ENCODE measurements at places on chromosomes 11 and 22.
A peak's percentile ranks its signal among the peaks of the same experiment; 100 is the strongest.

- DNase-seq = peak; percentile 22
These were observed 45.2 kb downstream of the PLAAT5 start for GRCh38 chr11:63445720-63446119.

- DNase-seq = no peak
These were observed 986.9 kb upstream of the CHORDC1 start for GRCh38 chr11:91209751-91210150.

DNA sequence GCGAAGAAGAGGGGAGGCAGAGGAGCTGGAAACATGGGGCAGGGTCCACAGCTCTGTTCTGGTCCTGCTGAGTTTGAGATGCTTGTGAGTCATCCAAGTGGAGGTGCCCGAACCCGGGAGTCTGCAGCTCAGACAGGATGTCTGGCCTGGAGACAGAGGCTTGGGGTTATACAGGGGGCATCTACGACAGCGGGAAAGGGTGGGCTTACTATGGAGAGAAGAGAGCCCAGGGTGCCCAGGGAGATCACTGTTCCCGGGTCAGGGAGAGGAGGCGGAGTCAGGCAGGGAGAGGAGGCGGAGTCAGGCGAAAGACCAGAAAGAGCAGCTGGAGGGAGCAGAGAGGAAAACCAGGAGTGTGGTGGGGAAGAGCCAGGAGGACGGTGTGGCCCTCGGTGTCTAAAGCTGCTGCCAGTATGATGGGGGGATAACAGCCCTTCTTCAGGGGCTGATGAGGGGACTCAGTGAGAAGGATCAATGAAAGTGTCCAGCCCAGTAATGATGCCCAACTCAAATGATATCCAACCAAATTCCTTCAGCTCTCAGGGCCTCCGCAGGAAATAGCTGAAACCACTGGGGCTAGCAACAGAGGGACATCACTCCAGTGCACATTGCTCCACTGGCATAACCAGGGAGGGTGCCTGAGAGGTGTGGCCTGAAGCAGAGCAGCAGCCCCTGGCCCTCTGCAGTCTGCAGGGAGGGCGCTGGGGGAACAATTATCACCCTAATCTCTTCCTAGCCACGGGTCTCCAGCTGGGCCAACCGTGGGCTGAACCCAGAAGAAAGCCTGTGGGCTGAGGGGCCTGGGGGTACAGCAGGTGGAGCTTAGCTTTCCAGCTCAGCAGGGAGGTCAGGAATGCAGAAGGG lies 2.6 kb upstream of the LTBP3 start:
- DNase-seq = no peak

DNA sequence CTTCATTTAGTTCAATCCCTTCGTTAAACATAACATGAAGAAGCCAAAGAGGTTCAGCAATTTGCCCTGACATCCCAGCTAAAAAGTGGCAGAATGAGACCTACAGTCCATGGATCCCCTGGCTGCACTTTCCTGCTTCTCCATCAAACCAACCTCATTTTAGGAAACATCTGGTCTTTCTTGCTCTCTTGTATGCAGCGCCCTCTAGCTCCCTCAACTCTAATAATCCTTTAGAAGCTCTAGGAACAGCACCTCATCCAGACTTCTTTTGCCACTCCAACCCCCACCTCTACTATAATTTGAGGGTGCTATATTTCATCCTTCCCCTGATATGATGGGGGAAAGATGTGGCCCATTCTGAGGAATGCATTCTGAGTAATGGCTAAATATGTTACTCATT lies 7.4 kb downstream of the CNTF start:
- DNase-seq = no peak

DNA sequence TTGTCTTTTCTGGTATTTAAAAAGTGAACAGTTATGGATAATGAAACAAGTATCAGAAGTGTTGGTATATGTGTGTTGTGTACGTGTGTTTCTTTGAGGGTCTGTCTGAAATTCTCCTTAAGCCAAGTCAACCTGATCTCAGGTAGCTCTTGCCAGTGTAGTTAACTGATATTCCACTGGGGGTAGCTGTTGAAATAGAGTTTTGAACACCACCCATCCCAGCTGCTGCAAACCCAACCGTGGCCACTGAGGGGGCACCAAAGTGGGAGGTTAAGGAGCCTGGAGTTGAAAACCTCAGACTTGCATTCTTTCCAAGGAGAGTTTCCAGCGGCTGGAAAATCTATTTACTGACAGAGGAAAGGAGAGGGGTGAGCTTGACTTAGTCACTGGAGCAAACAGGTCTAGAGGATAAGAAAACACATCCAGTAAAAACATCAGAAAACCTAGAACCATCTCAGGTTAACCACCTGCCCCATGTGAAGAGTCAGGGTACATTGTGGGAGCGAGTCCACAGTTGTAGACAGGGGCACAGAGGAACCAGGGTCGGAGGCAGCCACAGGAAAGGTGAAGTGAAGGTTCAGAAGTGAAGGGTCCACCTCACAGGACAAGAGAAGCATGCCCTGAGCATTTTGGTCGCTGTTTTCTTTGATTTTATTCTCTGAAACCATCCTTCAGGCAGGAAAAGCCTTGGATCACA lies 8.8 kb upstream of the CUL5 start:
- no peak for DNase-seq

DNA sequence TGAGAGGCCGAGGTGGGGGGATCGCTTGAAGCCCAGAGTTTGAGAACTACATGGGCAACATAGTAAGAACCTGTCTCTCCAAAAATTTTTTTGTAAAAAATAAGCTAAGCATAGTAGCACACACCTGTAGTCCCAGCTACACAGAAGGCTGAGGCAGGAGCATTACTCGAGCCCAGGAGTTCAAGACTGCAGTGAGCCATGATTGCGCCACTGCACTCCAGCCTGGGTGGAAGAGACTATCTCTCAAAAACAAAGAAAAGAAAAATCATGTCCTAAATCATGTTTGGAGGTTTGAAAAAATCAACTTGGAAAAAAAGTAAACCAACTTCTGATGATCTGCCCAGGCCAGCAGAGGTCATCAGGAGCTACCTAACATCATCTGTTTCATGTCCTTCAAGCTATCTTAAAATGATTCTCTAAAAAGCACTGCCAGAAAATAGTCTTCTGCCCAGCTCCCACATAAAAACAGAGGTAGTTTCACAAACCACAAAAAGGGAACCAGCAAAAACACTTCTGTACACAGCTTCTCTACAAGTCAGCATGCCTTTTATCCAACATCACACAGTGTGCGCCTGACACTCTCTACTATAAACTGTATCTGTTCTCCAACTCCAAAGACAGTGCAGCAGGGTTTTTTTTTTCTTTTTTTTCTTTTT lies 165.0 kb downstream of the SOX6 start:
- no peak for DNase-seq

- DNase-seq = no peak
These were observed 109.4 kb downstream of the KCNQ1OT1 start for GRCh38 chr11:2590131-2590964.

- DNase-seq = no peak
These were observed 32.0 kb downstream of the MOB2 start for GRCh38 chr11:1454576-1454975.

DNA sequence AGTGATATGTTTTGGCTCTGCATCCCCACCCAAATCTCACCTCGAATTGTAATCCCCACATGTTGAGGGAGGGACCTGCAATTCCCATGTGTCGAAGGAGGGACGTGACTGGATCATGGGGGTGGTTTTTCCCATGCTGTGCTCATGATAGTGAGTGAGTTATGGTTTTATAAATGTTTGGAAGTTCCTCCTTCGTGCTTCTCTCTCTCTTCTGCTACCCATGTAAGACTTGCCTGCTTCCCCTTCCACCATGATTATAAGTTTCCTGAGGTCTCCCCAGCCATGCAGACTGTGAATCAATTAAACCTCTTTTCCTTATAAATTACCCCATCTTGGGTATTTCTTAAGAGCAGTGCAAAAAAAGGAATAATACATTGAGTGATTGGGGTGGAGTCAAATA lies 7.3 kb upstream of the CEP295 start:
- no peak for DNase-seq

DNA sequence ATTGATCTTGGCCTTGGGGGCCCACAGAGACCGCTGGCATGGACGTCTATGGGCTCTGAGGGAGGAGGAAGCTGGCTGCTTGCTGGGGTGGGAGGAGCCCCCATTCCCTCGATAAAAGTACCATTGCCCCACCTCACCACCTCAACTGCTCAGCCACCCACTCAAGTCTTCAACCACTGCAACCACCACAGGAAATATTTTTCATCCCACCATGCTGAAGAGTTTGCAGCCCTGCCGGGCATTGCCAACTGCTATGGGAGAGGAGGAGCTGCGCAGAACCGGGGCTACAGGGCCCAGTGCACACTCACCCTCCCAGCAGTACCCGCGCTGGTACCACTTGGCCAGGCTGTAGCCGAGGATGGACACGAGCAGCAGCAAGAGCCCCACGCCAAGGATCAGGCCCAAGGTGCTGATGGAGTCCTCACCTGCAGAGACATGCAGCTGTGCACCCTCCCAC lies 29.2 kb downstream of the IL10RA start:
- DNase-seq = no peak

DNA sequence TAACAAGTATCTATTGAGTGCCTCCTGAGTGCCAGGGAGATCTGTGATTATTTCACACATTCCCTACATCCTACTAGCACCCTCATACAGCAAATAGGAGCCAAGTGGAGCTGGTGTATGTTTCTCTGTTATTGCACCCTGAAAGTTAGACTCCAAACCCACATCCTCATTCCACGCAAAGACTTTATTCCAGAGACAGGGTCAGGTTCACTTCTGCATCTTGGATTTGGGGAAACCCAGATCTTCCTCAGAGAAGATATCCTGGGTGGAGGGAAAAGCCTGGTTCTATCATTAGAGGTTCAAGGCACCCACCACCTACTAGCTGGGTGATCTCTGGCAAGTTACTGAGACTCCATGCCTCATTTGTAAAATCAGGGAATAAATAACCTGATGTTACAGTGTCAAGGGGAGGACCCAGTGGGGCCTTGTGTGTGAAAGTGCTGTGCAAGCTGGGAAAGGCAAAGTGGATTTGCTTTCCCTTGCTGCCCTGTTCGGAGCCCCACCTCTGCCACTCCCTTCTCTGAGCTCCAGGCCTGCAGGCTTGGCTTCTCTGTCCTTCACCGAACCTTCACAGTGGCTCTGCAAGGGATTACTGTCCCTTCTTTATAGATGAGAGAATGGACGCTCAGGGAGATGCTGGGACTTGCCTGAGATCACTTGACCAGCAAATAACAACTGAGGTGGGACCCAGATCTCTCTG lies 991 bp upstream of the SLCO2B1 start:
- no peak for DNase-seq

DNA sequence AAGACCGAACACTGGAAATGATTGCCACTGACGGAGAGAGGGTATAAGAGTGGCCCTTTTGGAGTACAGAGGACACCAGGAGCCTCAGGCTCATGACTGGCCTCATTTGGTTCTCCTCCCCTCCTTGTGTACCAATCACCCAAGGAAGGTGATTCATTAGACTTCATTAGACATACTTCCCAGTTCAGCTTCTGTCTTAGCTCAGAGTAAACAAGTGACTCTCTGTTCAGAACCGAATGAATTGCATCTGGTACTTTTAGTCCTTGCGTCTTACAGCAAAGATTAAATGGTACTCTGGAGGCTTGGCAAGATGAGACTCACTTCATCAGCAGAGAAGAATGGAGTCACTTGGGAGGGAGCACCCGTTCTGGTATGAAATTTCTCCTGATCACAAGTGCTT lies 75.2 kb downstream of the ZNRF3 start:
- peak; percentile 50 for DNase-seq

DNA sequence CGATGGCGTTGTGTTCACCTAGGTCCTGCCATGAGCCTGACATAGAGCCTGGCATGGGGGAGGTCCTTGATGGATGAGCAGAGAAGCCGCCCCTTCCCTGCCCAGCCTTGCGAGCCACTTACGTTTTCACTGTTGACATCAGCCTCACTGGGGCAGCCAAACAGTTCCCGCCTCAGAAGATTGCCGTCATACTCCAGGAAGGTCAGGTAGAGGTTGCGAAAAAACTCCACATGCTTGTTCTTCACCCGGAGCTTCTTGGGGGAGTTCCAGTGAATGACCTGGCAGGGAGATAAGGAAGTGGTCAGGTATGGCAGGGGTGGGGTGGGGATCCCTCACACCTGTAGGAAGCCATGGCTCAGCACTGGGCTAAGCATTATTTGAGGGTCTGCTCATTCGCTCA lies 279.3 kb upstream of the SYN3 start:
- DNase-seq = peak; percentile 27

- DNase-seq = no peak
These were observed 28.2 kb downstream of the PIK3IP1 start for GRCh38 chr22:31263896-31264640.

- no peak for DNase-seq
These were observed 96.3 kb downstream of the KCNQ1 start for GRCh38 chr11:2540992-2541680.

- DNase-seq = no peak
These were observed 303.0 kb upstream of the PITPNB start for GRCh38 chr22:28222052-28222451.

- no peak for DNase-seq
These were observed 4.9 kb downstream of the GLYAT start for GRCh38 chr11:58726737-58727414.

DNA sequence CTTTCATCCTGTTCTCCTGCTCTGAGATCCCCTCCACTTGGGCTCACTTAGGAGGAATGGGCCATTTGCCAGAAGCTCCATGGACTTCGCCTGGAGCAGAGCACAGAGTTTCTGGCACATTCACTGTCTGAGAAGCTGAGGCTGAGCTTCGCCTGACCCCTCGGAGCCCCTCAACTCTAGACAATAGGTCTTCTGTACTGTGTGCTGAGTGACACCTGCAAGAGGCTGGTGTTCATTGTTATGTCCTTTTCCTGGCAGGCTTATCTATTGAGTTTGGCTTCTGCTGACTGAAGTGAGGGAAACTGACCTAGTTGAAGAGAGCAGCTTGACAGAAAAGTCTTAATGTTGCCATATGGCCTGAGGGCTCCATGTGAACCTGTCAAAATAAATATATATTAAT lies 124.3 kb downstream of the EHF start:
- no peak for DNase-seq

- DNase-seq = no peak
These were observed 382 bp downstream of the IMMP1L start for GRCh38 chr11:31509051-31509428.

DNA sequence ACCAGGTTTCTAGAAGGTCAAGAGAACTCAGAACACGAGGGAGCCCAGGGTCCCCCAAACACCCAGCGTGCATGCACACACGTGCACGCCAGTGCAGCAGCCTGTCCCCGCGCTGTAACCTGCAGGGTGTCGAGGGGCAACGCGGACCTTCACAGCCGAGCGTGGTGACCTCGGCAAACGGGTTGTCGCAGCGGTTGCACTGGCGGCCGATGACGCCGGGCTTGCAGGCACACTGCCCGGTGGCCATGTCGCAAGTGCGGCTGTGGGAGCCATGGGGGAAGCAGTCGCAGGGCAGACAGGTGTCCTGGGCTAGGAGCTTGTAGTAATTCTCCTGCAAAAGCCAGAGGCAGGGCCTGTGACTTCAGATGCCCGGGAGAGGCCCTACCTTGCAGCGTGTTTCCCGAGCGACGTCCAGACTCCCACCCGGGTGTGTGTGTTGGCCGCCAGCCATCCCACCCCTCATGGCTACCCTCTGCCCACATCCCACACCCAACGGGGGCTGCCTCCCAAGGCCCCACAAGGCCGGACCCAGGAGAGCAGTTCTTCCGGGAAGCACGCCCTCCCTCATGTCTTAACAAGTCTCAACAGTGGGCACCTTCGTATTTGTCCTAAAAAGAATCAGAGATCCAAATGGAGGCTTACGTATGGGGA lies 56.1 kb downstream of the TRMU start:
- no peak for DNase-seq
